ENCODE measurements at places on chromosomes 2 and 18.

- DNase-seq, result peak; percentile 63
Measured at GRCh38 chr2:96113367-96113677, 3.0 kb downstream of the ADRA2B start.

DNA sequence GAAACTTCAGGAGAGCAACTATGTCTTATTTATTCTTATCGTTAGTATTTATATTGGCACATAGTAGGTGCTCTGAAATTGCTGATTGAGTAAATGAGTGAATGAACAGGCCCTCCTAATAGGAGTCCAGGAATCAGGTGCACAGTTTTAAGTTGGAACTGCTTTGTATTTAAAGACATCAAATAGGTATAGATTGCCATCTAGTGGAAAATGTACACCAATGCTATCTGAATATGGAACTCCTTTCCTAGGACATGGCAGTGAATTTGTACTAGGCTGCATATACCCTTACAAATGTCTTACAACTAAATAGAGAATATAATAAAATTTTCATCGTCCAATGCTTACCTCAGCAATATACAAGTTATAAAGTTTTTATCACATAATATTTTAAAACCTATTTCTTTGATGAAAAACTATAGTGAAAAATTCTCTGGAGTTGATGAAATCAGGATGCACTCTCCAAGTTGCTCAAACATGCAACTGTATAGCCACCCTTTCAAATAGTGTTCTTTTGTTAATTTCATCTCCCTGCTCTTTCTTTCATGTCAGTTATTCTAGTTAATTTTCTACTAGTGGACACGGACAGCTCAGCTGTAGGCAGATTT is 318.9 kb upstream of the SYT4 start:
- DNase-seq, result no peak

- no peak for DNase-seq
Measured at GRCh38 chr2:30257266-30258214, 26.2 kb downstream of the LBH start.

DNA sequence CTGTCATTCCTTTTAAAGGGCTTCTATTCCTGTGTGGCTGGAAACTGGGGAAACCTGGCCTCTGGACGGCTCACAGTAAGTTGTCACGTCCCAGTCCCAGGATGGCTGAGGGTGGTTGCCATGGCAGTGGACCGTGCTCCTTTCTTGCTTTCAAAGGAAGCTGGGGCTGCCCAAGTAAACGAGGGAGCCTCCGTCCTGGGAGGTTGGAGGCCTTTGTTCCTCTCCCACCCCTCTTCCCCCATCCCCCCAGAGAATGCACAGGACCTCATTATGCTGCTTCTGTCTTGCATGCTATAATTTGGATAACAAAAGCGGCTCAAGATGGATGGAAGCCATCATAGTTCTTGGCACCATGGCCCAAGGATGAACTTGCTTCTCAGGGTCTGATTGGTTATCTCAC is 325.5 kb upstream of the HS6ST1 start:
- peak; percentile 58 for DNase-seq

DNA sequence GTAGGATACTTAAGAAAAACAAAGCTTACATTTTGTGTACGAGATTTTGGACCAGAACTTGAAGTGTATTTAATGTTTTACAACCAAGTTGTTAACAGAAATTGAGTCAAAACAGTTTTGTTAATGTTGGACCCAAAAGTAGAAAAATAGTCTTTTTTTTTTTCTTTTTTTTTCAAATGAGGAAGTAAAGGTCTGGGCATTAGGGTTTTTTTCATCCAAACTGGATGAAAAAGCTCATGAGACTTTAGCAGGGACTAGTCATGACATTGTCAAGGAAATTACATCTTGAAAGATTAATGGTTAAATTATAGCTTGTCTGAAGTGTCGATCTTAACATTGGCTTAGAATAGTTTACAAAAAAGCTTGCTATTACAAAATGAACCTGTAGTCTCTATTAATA is 32.3 kb downstream of the CCNT2 start:
- no peak for DNase-seq

DNA sequence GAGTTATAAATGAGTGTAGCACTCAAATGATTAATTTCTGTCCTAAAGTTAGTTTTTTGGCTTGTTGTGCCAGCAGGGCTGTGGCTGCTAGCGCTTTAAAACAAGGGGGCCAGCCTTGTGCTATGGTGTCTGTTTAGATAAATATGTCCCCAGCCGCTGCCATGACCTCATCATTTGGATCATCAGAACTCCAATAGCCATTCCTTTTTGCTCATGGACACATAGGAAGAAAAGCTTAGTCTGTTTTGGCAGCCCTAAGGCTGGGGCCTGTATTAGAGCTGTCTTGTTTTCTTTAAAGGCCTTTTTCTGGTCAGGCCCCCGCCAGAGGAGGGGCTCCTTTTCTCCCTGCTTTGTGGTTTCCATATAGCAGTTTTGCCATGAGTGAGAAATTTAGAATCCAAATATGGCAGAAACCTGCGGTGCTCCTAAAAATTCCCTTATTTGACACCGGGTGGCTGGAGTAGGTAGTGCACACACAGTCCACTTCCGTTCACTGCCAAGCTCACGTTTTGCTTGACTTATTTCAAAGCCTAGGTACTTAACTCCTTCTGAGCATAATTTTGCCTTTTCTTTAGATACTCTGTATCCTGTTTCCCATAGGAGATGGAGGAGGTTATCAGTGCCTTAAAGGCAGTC is 60.4 kb upstream of the SLC35G4 start:
- no peak for DNase-seq

DNA sequence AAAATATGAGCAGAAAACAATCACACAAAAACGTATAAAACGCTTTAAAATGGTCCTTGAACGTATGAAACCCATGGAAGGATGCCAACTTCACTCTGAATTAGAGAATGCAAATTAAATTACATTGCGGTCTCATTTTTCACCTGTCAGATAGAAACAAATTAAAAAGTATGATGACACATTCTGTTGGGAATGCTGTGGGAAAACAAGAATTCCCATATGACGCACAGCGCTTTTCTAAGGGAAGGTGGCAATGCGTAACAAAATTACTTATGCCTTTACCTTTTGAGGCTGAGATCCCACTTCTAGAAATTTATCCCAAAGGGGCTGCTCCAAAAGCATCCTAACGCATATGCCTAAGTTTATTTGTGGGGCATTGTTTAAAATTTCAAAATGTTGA is 3.8 kb upstream of the RPS7 start:
- DNase-seq, result no peak

GRCh38 chr2:144479659-144480058 is 40.3 kb downstream of the ZEB2 start:
- DNase-seq, result peak; percentile 33

DNA sequence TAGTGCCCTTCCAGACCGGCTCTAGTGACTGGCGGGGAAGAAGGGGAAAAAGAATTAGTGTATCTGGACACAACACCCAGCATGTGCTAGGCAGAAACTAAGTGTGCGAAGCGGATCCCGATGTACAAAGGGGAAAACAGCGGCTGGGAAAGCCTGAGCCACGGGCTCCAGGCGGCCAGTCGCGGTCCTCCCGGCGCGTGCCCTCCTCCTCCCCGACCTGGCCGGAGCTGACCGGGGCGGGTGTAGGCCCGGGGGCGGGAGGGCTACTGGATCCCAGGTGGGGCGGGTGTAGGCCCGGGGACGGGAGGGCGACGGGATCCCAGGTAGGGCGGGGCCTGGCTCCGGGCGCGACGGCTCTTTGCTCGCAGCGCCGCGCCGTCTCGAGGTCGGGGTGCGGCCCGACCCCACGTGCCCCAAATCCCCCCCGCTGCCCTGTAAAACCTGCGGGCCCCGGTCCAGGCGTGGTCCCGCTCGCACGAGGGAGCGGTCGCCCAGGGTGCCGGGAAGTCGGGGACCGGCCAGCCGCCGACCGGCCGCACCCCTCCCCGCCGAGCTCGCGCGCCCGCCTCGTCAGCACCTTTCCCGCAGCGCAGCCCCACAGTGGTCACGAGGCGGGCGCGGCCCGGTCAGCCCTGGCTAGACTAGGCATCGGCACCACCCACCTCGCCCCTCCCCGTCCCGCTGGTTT is 48.8 kb downstream of the C2orf42 start:
- DNase-seq, result peak; percentile 77

- DNase-seq, result no peak
Measured at GRCh38 chr2:88176352-88176984, 6.3 kb downstream of the THNSL2 start.

GRCh38 chr2:70141212-70141901 is 49.5 kb downstream of the C2orf42 start:
- peak; percentile 76 for DNase-seq

DNA sequence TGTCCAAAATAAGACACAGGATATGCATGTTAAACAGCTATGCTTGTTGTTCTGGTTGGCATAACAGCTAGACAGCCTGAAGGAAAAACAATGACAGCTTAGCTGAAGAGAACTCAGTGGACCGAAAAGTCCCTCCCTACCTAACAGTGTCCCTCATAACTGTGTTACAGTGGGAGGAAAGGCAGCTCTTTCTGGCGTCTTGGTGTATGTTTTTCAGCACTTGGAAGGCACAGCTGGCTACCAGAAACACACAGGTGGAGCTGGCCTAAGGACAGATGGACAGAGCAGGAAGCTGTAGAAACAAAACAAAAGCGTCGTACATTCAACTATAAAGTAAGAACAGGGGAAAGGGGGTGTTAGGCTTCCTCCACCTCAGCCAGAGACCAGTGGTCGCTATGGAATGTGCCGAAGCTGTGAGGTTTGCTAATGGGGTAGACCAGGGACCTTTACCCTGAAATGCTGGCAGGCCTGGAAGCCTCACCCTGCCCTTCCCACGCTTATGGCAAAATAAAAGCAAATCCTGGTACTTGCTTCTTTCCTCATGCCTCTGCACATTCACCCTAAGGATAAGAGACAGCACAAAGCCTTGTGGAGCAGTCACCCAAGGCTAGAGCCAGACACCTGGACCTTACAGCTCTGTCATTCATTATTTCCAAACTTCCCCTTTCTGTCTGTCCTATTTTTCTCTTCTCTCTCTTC is 103.5 kb upstream of the TRIB2 start:
- no peak for DNase-seq
